Occipital lobe (tissue), 3 donors: ENCODE measurements at places on chromosomes 12 and 14.

- no peak for DNase-seq
Measured at GRCh38 chr12:92206596-92206995, 61.0 kb upstream of the BTG1 start.

- no peak for DNase-seq
Measured at GRCh38 chr12:132173135-132174014, 29.1 kb downstream of the NOC4L start.

DNA sequence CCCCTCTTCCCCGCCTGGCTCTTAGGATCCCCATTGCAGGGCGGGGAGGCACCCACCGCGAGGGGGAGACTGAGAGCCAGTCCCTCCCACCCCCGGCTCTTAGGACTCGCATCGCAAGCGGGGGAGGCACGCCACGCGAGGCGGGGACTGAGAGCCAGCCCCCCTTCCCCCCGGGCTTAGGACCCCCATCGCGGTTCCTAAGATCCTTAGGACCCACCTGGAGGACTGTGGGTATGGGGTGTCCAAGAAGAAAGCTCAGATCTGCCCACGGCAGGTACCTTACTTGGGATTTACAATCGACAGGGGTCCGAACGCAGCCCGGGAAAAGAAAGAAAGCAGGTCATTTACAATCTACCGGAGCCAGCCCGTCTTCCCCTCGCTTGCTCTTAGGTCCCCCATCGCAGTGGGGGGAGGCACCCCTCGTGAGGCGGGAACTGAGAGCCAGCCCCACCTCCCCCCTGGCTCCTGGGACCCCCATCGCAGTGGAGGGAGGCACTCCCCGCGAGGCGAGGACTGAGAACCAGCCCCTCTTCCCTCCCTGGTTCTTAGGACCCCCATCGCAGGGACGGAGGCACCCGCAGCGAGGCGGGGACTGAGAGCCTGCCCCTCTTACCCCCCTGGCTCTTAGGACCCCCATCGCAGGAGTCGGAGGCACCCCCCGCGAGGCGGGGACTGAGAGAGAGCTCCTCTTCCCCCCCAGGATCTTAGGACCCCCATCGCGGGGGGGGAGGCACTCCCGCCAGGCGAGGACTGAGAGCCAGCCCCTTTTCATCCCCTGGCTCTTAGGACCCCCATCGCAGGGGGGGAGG, 43.7 kb downstream of the DDX11 start:
- no peak for DNase-seq

- DNase-seq, result no peak
Measured at GRCh38 chr14:56065621-56066290, 52.5 kb upstream of the PELI2 start.

DNA sequence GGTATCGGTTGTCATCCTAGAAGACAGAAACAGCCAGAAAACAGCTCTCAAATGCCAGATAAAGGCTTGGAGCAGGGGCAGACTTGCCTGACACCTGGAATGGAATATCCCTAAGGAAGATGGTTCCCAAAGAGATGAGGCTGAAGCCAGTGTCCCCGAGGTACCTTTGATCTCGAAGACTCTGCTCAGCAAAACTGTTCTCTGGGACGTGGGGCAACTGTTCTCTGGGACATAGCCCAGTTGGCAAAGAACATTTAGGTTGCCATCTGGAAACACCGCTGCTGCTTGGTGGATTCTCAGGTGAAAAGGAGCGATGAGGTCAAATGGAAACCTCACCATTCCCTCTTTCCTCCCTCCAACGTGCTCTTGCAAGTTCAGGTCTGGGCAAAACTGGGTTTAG, 27.9 kb upstream of the FBXO21 start:
- DNase-seq, result no peak

- DNase-seq, result no peak
Measured at GRCh38 chr12:10511756-10512355, 6.2 kb downstream of the EIF2S3B start.
